ENCODE measurements at places on chromosomes 3 and 15.

DNA sequence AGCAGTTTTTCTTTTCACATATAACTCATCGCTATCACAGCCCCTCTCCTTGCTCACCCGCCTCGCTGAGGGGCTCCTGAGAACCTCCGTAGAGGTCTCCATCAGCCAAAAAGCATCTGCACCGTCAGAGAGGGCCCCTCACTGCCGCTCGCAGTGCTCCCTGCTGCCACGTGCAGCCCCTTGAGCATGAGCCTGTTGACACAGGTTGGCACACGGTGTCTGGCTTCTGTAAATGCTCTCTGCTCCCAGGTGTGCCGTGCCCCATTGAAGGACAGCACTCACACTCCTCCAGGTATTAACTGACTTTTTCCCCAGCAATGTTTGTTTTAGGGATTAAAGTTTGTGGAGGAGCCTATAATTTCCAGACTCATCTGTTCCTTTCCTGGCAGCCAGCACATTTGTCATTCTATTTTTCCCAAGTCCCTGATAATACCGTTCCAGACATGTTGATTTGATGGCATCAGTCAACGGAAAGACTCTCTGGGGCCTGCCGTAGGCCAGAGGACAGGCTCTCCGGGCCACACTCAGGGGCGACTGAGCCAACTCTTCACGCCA, 2.1 kb upstream of the FURIN start:
- no peak for DNase-seq

DNA sequence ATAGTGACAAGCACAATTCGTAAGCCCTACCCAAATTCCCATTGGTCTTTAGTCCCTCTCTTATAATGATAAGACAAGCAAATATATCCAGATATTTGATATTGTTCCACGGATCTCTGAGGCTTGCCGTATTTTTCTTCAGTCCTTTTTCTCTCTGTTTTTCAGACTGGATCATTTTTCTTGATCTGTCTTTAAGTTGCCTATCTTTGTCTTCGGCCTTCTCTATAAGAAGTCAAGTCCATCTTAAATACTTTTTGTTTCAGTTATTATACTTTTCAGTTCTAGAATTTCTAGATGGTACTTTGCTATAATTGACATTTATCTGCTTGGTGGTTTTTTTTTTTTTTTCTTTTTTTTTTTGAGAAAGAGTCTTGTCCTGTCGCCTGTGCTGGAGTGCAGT, 13.7 kb upstream of the BLM start:
- DNase-seq: no peak

DNA sequence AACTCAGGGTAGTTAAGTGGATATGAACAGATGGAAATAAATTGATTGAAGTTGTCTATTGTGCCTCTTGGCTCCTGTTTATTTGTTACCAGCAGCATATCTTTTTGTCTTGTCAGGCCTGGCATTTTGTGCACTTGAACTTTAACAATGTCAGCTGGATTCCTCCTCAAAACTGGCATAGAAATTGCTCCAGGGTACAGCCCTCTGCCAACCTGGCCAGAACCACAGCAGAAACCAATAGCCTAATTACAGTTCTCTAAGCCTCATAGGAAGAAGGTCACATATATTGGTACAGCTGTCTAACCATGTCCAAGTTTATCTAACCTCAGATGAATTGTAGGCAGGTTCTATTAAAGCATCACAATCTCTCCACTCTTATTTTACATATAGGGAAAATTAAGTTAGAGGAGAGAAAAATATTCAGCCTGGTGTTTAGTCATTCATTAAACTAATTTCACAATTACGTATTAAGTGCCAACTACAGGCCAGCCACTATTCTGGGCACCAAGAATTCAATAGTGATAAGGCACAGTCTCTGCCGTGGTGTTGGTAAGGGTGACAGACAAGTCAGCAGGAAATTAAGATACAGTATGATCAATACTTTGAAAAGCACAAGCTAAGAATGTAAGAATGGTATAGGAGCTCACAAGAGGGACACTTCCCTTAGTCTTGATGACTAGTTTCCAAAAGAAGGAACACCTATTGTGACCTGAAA, 452.9 kb upstream of the NECTIN3 start:
- no peak for DNase-seq

DNA sequence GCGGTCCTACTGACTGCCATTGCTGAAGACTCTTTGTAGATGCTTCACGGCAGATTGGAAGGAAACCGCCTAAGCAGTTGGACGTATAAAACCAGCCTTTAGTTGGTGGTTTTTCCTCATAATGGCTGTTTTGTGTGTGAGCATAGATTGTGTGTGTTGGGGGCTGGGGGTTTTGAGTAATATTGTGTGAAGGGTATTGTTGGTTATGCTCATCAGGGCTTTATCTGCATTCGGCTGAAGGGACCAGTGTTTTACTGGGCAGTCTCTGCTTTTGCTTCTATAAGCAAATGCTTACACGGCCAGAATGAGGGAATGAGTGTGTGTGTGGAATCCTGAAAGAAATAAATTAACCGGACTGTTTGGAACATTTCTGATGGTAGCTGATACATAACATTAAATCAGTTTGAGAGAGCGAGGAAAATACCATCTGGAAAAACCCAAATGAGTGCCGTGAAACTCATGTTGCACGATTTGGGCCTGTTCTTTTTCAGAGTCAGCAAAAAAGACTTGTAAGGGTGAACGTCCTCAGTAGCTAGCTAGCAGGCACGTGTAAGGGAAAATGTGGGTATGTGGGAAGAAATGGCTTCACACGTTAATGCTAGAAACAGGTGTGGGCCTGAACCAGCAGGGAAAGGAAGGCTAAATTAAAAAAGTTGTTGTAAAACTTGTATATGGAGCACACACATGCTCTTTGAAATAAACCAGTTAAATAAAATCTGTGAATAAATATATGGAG, 1.9 kb downstream of the MITF start:
- DNase-seq: no peak

DNA sequence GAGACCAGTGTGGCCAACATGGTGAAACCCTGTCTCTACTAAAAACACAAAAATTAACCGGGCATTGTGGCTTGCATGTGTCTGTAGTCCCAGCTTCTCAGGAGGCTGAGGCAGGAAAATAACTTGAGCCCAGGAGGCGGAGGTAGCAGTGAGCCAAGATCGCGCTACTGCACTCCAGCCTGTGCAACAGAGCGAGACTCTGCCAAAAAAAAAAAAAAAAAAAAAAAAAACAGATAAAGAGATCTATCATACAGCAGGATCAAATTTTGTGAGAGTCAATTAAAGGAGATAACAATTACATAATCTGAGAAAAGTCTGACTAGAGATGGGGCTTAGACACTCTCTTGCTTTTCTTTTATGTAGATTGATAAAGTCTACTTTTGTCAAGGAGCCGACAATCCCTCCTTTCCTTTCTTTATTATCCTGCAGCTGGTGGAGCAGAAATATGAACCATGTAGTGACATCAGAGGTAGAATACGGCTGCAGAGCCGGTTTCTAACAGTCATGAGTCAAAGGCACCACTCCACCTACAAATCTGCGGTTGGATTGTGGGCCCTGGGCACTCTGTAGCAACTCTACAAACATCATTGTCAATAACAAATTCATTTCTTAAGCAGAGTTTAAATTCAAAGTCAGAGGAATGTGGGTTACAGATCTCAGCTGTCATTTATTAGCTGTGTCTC, 9.0 kb downstream of the C2CD4A start:
- no peak for DNase-seq

- DNase-seq: no peak
Measured at GRCh38 chr3:196220991-196221390, 4.7 kb downstream of the SLC51A start.

GRCh38 chr3:40971191-40972168, 227.8 kb upstream of the CTNNB1 start:
- DNase-seq: no peak

GRCh38 chr3:45414341-45414740, 26.0 kb downstream of the LARS2 start:
- no peak for DNase-seq

- DNase-seq: no peak
Measured at GRCh38 chr3:186185194-186185787, 76.4 kb upstream of the ETV5 start.
